Parietal lobe (tissue), 2 donors: ENCODE measurements at places on chromosomes 11 and 22. TPM values are rescaled to one million over a fixed set of nuclear protein-coding genes. Genes with fewer than 3 reads are reported as not detected.

Gene THY1
- 31.3 TPM for total RNA-seq

Gene SULT4A1
- total RNA-seq: 55.7 TPM

Gene APOBEC3H
- total RNA-seq: not detected

Gene EFCAB6
- 12.5 TPM for total RNA-seq

Gene STK33
- 5.3 TPM for total RNA-seq

Gene DUSP8
- total RNA-seq: 8.8 TPM

Gene FGF4
- not detected for total RNA-seq

Gene JHY
- total RNA-seq: 16.0 TPM

Gene PKP3
- not detected for total RNA-seq

Gene PRODH
- 2.8 TPM for total RNA-seq

Gene POU2AF1
- total RNA-seq: not detected

Gene NRXN2
- total RNA-seq: 315 TPM

Gene APOA4
- total RNA-seq: not detected

Gene IGLL1
- total RNA-seq: not detected

Gene PRG2
- total RNA-seq: not detected

Gene MMP8
- not detected for total RNA-seq

Gene MMP20
- total RNA-seq: not detected

Gene MS4A4E
- not detected for total RNA-seq

Gene PIWIL4
- 13.8 TPM for total RNA-seq

Gene OR51E2
- total RNA-seq: not detected

Gene AGBL2
- total RNA-seq: 0.63 TPM

Gene SCGB1C1
- not detected for total RNA-seq

Gene FIBIN
- total RNA-seq: 5.6 TPM

Gene PRDX5
- total RNA-seq: 82.3 TPM

Gene MRGPRF
- not detected for total RNA-seq

Gene C11orf86
- total RNA-seq: not detected

Gene PANX3
- total RNA-seq: not detected

Gene SPON1
- 53.5 TPM for total RNA-seq

Gene SOX10
- total RNA-seq: 3.4 TPM

Gene POTEH
- total RNA-seq: not detected

Gene SCGB1A1
- total RNA-seq: not detected

Gene CHRM1
- 12.8 TPM for total RNA-seq

Gene CNTF
- 5.6 TPM for total RNA-seq

Gene GUCY1A2
- 186 TPM for total RNA-seq

Gene PLXNB2
- 87.6 TPM for total RNA-seq

Gene GP1BB
- 23.5 TPM for total RNA-seq

Gene MMP7
- total RNA-seq: not detected

Gene SCO2
- total RNA-seq: 1.3 TPM

Gene C1QTNF4
- 19.7 TPM for total RNA-seq

Gene KRTAP5-8
- total RNA-seq: not detected

Gene LARGE2
- total RNA-seq: 0.31 TPM

Gene MMP13
- not detected for total RNA-seq

Gene IL10RA
- total RNA-seq: 1.6 TPM

Gene TMEM86A
- total RNA-seq: 7.5 TPM

Gene OR8D1
- not detected for total RNA-seq

Gene RNF26
- total RNA-seq: 2.5 TPM

Gene CRYBB3
- not detected for total RNA-seq

Gene FAM83F
- 0.63 TPM for total RNA-seq

Gene PKNOX2
- total RNA-seq: 13.1 TPM

Gene FJX1
- 69.2 TPM for total RNA-seq
